ENCODE measurements at places on chromosomes 4 and X.

- no peak for DNase-seq
Measured at GRCh38 chrX:138411048-138411447, 300.5 kb downstream of the FGF13 start.

DNA sequence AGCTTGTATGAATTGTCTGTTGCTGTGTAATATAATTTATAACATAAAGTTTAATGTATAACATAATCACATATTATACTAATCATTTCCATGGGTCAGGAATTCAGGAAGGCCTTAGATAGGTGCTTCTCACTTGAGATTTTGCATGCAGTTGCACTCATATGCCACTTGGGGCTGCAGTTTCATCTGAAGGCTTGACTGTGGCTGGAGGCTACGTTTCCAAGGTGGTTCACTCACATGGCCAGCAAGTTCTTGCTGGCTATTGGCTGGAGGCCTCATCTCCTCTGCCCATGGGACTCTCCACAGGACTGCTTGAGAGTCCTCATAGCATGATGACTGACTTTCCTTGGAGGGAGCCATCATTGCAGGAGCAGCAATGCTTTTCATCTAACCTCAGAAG lies 53.4 kb upstream of the STX18 start:
- DNase-seq = no peak

GRCh38 chr4:55921093-55921492 lies 27.7 kb upstream of the CEP135 start:
- DNase-seq = no peak

DNA sequence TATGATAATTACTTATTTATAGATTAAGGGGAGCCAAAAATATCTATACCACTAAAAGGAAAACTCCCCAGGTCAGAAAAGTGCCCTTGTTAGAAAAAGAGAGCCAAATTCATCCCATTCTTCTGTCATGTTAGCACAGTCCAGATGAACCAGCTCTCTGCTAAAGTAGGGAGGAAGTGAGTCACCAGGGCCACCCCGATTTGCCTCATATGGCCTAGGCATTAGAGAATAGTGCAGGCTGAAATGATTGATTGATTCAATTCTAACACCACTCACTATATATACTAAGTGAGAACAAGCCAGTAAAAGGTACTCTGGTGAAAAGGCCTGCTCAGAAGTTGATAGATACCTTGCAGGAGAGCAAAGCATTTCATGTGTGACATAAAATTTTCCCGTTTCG lies 94.5 kb downstream of the SRPX start:
- no peak for DNase-seq

DNA sequence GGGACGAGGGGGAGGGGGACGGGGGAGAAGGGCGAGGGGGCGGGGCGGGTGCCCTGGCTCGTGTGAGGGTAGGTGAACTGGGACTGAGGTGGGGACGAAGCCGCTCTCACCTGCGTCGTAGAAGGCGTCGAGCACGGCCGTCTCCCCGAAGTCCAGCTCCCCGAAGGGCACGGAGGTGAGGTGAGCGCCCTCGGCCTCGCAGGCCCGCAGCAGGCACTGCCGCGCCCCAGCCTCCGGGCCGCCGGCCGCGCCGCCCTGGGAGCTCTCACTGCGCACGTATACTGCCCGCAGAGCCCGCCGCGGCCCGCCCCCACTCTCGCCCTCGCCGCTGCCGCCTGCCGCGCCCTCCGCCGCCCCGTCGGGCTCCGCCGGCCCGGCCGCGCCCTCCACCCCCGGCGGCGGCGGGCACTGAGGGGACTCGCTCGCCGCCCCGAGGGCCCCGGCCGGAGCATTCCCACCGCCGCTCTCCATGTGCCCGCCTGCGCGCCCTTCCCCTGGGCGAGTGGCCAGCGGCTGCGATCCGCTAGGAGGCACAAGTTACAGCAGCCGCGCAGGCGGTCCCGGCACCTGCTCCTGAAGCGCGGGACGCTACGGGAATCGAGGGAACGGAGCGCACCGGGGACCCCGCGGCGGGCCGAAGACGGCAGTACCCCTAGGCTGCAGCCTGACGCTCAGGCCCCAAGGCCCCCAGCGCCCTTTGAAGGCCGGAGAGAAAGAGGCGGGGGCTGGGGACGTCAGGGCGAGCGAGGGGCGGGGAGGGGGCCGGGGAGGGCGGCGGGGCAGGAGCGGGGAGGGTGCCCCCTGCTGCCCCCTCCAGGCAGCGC lies at the start of gene MAP3K15:
Gene MAP3K15, minus strand, starts transcription at position 718 of the 824 bp plus-strand sequence. Its CDS starts 247 bp downstream, at position 471.
- no peak for DNase-seq

GRCh38 chr4:103374758-103375157 lies 176.6 kb upstream of the CENPE start:
- no peak for DNase-seq

- DNase-seq = no peak
Measured at GRCh38 chr4:186932631-186933187, 209.1 kb upstream of the FAT1 start.

All from SW 1271 (cell line).